ENCODE measurements at places on chromosomes 6 and 20.

DNA sequence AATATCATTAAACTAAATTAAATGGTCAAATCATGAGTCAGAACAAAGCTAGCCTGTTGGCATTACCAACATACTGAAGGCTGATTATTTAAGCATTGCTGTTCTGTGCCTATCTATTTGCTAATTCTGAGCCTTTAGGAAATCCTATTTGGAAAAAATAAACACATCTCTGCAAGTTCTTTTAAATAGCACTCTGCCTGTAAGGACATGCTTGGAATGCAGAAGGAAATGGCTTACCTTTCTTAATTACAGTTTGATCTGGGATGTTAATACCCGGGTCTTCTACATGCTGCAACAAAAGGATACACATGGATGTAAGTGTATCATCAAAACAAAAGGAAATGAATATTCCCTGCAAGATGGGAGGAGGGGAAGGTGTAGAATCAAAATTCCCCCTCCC, 8.3 kb downstream of the TFAP2A start:
- DNase-seq = no peak

GRCh38 chr6:140208286-140208685, 833.8 kb upstream of the CITED2 start:
- DNase-seq = no peak

GRCh38 chr6:156191895-156192294, 585.3 kb upstream of the ARID1B start:
- no peak for DNase-seq

GRCh38 chr20:57164872-57165271, 101.6 kb downstream of the BMP7 start:
- no peak for DNase-seq

DNA sequence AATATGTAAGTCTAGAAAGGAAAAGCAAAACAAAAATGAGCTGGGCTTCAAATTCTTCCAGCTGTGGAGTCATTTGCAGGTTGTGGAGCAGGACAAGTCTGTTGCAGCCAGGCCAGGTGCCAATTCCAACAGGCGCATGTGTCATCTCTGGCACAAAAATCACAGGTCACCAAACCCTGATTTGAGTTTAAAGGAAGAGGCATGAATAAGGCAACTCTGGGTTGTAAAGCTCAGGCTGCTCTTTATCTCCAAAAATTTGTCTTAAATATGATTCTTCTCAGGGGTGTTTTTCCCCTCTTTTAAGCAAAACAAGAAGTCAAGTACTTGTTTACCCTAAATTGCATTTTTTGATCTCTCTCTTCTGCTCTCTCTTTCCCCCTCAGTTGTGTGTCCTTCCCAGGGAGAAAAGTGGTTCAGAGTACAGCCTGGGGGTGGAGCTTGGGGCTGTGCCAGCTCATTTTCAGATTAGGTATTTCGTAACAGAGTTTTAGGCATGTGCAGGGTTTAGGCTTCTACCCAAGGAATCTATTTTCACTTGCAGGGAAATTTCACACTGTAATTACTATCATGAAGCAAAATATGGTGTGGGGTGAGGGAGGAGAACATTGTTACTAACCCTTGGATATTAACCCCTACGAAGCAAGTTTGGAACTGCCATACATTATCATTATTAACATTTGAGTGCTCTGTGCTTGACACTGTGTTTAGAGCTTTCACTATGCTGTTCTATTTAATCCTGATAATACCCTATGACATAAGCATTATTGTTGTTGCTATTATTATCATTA, 8.3 kb upstream of the NCOA3 start:
- DNase-seq = peak; percentile 59

GRCh38 chr6:126812651-126813050, 305.8 kb upstream of the RSPO3 start:
- DNase-seq = no peak

GRCh38 chr20:13788167-13788834, 3.5 kb downstream of the NDUFAF5 start:
- DNase-seq = no peak

DNA sequence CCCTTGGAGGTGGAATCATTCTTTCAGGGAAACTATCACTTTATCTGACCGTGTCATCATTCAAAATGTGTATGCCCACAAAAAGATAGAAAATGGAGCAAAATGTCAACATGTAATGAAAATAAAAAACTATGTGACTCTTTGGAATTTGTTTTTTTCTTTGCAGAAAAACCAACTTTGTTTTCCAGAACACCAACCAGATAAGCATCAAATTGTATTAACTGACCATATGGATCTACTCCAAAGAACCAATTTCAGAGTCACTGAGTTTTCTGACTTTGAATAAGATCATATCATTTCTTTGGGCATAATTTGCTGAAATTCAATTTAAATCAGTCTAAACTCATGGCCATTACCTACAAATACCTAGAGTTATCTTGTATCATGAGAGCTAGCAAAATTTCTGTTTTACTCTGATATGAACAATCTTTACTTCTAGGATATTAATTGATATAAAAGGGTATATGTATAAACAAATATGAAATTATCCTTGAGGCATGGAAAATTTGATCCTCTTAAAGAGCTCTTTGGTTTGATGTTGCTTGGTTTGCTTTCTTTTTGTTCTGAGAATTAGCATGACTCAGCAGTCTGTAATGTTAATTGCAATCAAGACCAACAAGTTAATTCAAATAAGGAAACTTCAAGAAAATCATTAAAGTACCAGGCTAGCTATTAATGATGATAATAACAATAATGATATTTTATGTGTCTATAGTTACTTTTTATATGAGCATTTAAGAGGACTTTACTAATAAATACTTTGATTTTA, 444.4 kb upstream of the MARCKS start:
- DNase-seq = no peak

DNA sequence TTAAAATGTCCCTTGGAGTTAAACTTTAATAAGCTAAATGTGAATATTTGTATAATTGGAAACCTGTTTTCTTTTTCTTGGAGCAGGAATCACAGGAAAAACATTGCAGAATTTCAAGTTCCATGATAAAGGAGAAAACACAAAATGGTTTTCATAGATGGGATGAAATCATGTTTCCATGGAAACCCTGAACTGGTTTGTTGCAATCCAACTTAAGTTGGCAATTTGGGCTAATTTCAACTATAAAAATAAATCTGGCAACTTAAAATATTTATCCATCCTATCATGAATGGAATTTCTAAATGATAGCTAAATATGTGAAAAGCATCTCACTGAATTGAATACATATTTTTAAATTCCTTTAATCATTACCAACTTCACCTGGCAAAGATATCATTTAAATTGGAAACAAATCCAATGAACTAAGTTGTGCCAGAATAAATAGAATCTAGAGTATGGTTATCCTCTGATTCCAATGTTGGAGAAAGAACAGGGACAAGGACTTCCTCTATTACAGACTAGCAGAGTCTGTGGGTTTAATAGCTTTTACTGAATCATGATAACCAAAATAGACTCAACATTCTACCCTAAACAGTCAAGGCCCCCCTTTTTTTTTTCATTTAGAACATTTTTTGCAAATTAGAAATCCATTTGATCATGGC, 33.2 kb downstream of the COL21A1 start:
- DNase-seq = no peak

- no peak for DNase-seq
Observed at GRCh38 chr6:89198235-89198634, 18.9 kb downstream of the GABRR1 start.

DNA sequence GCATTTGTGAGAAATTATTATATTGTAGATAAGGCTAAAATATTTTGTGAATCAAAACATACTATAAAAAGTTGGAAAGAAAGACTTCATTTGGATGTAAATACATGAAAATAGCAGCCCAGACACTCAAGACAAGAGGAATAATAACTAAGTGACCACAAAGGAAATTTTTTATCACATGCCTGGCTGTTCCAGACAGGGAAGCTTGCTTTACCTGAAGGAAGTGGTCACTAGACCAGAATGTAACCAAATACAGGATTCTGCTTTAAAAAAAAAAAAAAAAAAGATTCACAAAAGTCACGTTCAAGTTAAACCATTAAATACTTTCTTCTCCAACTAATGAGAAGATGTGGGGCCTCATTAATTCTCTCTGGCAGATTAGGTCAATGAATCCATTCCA, 9.3 kb upstream of the HLA-DQB2 start:
- no peak for DNase-seq

- no peak for DNase-seq
Observed at GRCh38 chr6:35794536-35795452, 2.3 kb downstream of the CLPS start.

- peak; percentile 4 for DNase-seq
Observed at GRCh38 chr6:138654715-138655634, 118.6 kb upstream of the CCDC28A start.

GRCh38 chr6:29726571-29727194, 3.4 kb downstream of the HLA-F start:
- DNase-seq = no peak

DNA sequence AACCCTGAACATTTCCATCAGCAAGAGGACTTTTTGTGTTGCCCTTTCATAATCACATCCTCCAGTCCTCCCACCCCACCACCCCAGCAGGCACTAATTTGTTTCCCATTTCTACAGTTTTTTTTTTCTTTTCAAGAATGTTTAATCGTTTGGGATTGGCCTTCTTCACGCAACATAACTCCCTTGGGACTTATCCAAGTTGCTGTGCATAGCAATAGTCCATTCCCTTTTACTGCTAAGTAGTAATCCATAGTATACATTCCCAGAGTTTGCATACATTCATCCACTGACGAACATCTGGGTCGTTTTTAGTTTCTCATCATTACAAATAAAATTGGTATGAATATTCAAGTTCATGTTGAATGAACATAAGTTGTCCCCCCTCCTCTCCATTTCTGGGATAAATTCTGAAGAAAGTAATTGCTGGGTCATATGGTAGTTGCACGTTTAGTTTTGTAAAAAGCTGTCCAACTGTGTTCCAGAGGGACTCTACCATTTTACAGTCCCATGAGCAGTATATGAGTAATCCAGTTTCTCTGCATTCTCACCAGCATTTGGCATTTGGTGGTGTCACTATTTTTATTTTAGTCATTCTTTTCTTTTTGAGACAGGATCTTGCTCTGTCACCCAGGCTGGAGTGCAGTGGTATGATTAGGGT, 90.8 kb downstream of the DOK5 start:
- no peak for DNase-seq

- no peak for DNase-seq
Observed at GRCh38 chr20:59747671-59748515, 143.6 kb downstream of the PHACTR3 start.

DNA sequence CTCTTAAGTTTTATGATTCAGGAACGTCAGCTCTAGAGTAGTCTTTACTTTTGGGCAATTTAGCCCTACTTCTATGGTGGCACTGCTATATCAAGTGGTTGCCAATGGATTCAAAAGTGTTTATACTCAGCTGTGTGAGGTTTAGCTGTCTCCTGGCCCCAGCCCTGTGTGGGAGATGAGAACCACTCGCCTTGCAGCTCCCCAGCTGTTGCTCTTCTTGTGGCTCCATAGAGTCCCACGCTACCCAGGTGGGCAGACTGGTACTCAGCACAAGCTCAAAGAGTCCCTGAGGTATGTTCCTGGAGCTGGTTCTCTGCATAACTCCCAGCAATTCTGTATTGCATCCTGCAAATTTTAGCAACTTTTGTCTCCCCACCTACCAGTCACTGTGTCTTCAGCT, 59.6 kb downstream of the C6orf118 start:
- no peak for DNase-seq

DNA sequence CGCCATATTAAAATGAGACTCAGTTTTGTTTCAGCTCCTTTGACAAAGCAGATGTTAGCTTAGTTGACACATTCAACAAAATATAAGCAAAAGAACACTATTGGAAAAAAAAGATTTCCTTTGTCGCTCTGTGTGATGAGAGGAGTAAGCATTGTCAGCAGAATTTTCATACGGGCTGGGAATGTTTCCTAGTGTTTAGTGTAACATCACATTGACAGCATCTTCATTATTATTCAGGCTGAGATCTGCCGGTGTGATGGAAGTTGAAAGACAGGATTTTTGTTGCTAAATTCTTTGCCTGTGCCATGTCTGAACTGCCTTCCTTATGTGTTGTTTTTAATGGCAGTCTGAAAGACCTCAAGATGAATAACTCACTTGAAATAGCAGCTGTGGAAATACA, 49.1 kb downstream of the GRM1 start:
- no peak for DNase-seq

Data from stimulated activated CD8-positive, alpha-beta memory T cell treated with anti-CD3 and anti-CD28 coated beads, Interleukin-2, amount 100 ng/mL, for 48 hours (primary cell).